ENCODE measurements at places on chromosomes 3 and 15. TPM values are rescaled to one million over a fixed set of nuclear protein-coding genes. Genes with fewer than 3 reads are reported as not detected.

DNA sequence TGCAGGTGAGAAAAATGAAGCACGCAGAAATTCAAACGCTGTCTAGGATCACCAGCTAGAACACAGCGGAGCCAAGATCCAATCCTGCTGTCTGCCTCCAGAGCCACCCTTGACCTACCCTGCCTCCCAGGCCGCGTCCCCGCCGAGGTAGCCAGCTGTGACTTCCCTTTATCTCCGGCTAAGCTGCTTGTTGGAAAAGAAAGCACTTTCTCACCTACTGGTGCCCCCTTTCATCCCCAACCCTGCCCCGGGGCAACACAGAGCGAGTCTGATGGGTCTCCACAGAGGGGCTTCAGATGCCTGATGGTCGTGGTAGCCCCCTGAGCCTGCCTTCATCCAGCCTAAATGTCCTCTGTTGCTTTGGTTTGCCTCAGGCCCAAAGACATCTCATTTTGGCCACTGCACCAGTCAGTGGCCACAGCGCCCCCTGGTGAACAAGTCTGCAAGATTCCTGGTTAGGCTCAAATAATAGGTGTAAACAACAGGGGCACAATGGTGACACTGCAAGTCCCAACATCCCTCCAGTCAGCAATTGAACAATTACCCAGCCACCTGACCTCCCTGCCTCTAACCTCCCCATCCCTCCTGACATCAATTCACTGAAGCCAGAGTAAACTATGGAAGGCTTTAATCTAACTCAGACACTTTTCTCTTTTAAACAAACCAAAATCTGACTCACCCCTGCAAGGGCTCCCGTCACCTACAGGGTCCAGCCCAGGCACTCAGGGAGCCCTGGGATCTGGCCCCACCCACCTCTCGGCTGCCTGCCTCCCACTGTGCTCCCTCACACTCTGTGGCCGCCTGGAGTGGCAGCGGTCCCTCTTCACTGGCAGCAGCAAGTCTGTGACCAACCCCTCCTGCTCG is 27.3 kb upstream of the BCL2L10 start:
- H3K27me3 ChIP-seq, result no peaks in the 10 kb centered on the region
- peaks cover 25% of the 10 kb centered on the region for H3K4me1 ChIP-seq
- H3K4me3 ChIP-seq, result no peak overlapping the region
- H3K36me3 ChIP-seq, result peaks cover 3% of the 10 kb centered on the region
- peak overlapping the region; percentile 23 for H3K27ac ChIP-seq
- DNase-seq, result peak; percentile 90

DNA sequence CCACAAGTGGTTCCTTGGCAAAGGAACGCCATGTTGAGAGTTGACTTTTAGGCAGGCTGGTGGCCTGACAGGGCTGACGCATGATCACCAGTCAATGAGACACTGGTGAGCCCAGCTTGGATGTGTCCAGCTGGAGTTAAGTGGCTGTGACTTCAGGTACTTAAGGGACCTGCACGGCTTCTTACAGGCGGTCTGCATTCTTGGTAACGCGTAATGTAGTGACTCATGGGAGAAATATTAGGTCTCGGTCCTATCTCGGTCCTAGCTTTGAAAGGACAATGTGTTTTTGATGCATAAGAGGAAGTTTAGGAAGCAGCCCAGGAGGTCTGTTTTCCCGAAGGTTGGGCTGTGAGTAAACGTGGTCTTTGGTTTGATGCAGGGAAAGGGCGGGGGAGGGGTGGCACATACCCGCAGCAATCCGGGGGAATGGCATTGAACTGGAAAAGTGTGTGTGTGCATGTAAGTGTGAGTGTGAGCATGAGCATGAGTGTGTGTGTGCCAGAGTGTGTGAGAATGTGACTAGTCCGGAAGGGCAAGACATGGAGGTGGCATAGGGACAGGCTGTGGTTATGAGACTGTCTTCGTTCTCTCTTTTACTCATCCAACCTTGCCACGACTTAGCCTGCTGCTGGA is 55.3 kb downstream of the FAM43A start:
- no peak overlapping the region for H3K27ac ChIP-seq
- peak; percentile 86 for DNase-seq
- no peaks in the 10 kb centered on the region for H3K36me3 ChIP-seq
- H3K27me3 ChIP-seq, result peaks cover 28% of the 10 kb centered on the region
- no peak overlapping the region for H3K4me3 ChIP-seq

GRCh38 chr3:78116874-78117273 is 1077.0 kb downstream of the ROBO2 start:
- no peaks in the 10 kb centered on the region for H3K36me3 ChIP-seq
- no peaks in the 10 kb centered on the region for H3K4me1 ChIP-seq
- H3K4me3 ChIP-seq, result no peak overlapping the region
- no peak overlapping the region for H3K27ac ChIP-seq
- DNase-seq, result no peak

- H3K36me3 ChIP-seq, result no peaks in the 10 kb centered on the region
- no peaks in the 10 kb centered on the region for H3K27me3 ChIP-seq
- H3K27ac ChIP-seq, result no peak overlapping the region
- DNase-seq, result no peak
- H3K4me1 ChIP-seq, result peaks cover 7% of the 10 kb centered on the region
- H3K4me3 ChIP-seq, result no peak overlapping the region
Measured at GRCh38 chr15:92683511-92683834, 27.9 kb upstream of the FAM174B start.

- peaks cover 72% of the 10 kb centered on the region for H3K36me3 ChIP-seq
- H3K27ac ChIP-seq, result no peak overlapping the region
- no peak overlapping the region for H3K4me3 ChIP-seq
- no peaks in the 10 kb centered on the region for H3K4me1 ChIP-seq
- H3K27me3 ChIP-seq, result no peaks in the 10 kb centered on the region
Measured at GRCh38 chr3:101665851-101666250, 11.1 kb downstream of the ZBTB11 start.

LIPC gene
- total RNA-seq, result 2.7 TPM

CD80 gene
- 2.5 TPM for total RNA-seq

MYEF2 gene
- 0.88 TPM for total RNA-seq
